ENCODE measurements at places on chromosomes 7 and 10.
A peak's percentile ranks its signal among the peaks of the same experiment; 100 is the strongest.

- DNase-seq: no peak
Observed at GRCh38 chr7:40341836-40342235, 207.0 kb downstream of the SUGCT start.

DNA sequence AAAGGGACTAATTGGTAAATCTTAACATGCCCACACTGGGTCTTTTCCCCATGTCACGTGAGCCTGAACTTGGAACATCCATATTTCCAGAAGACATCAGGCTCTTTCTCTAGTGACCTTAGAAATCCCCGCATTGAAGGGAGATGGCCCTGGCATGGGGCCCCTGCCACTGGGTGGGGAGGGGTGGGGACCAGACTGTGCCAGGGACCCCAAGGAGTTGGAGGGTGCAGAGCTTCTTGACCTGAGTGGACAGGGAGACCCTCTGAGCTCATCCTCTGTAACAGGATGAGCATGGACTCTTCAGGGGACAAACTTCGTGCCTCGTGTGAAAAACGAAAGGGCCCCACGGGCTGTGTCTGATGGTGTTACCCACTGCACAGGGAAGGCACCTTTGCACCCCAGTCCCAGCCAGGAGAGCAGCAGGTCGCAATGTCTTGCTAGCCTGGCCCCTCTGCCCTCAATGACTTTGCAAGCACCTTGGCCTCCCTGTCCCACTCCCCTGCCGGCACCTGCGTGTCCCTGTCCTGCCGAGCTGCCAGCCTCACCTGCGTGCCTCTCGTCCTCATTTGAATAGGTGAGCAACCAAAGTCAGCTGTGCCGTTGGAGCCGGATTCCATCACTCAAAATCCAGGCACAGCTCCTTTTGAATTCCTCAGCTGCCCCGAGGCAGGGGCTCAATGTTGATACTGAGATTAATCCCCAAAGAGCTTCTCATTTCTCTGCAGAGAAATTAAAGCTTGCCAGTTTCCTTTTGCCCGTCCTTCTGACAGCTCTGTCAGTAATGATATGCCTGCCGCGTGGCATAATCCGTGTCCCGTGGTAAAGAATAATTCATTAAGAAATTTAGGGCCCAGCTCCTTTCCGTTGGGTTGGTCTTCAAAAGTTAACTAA is 234.9 kb downstream of the EBF3 start:
- DNase-seq: no peak

GRCh38 chr10:71372882-71373495 is 23.7 kb upstream of the CDH23 start:
- DNase-seq: peak; percentile 36

GRCh38 chr10:90963331-90963730 is 42.4 kb upstream of the ANKRD1 start:
- no peak for DNase-seq

- DNase-seq: no peak
Observed at GRCh38 chr10:29648983-29649268, 14.2 kb upstream of the SVIL start.

GRCh38 chr7:55170335-55171069 is 151.7 kb downstream of the EGFR start:
- DNase-seq: no peak

- DNase-seq: no peak
Observed at GRCh38 chr7:83655951-83656556, 7.1 kb upstream of the SEMA3E start.

- DNase-seq: no peak
Observed at GRCh38 chr7:36686499-36686898, 37.8 kb downstream of the AOAH start.

DNA sequence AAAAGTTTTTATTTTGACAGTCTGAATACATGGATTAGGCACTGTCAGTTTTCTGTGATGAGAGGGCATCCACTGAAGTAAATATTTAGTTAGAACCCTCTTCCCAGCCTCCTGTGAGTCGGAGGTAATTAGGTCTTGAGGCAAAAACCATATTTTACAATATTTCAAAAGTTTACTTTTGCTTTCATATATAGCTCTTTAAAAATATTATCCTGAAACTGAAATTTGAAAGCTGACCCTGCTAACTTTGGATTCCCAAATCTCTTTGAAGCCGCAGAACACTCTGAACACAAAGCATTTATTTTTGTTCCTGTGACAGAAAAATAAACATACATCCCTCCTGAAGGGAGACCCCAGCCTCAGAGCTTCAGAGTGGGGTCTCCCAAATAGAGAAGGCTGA is 317.4 kb downstream of the KIF20B start:
- no peak for DNase-seq

DNA sequence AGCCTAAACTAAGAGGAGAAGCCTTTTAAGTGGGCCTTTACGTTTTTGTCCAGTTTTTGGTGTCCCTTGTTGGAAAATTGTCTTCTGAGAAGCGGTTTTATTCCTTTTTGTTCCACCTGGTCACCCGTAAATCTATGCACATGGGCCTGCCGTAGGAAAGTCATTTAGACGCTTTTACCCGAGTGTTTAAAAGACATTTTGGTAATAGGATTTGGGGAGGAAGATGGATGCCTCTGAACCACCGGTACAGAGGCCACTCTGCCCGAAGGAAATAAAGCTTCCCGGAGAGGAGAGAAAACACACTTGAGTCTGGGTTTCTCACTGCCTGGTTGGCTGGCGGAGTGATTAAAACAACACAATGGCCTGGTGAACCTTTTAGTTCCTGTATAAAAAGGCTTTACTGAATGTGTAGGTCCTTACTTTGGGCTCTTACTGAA is 760 bp downstream of the THNSL1 start:
- no peak for DNase-seq

DNA sequence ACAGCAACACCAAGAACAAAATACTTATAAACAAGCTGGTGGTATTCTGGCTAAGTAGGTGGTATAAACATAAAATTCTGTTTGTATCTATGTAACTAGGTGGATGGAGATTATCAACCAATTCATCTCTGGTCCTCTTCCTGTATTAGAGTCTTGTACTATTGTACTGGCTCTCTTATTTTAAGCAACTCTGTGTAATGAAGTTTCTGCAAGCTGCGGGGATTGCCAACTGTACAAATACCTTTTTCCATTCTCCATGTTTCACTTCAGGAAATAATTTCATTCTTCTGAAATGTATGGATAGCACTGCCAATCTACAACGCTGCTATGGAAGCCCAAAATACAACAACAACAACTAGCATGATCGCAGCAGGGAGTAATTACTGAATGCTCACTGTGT is 44.8 kb downstream of the JAZF1 start:
- DNase-seq: no peak

GRCh38 chr7:38151556-38151955 is 26.5 kb upstream of the STARD3NL start:
- DNase-seq: no peak
